ENCODE measurements at places on chromosomes 2 and 18.

DNA sequence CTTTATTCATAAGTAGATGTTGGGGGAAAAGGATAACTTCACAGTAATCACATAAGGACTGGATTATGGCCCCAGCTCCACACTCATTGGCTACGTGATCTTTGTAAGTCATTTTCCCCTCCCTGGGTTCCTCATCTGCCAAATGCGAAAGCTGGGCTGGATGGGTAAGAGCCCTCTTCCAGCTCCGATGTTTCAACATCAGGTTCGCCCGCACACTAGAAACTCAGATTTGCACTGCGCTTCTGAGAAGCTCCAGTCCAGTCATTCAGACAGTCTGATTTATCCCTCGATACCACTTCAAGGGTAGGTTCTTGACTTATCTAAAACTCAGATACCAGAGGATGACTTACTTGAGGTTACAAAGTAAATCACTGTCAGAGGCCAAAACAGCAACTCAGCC is 31.0 kb upstream of the RMDN2 start:
- DNase-seq: peak; percentile 28

GRCh38 chr2:71303849-71304248 is 27.7 kb upstream of the ZNF638 start:
- no peak for DNase-seq

- no peak for DNase-seq
Measured at GRCh38 chr18:3675994-3676393, 226.0 kb downstream of the TGIF1 start.

- no peak for DNase-seq
Measured at GRCh38 chr2:29000481-29000880, 19.4 kb downstream of the TOGARAM2 start.

GRCh38 chr2:71669058-71669456 is 215.7 kb downstream of the DYSF start:
- no peak for DNase-seq

- no peak for DNase-seq
Measured at GRCh38 chr2:236545248-236545658, 24.4 kb upstream of the ACKR3 start.

GRCh38 chr2:224586127-224586695 is 1.0 kb upstream of the CUL3 start:
- DNase-seq: no peak

DNA sequence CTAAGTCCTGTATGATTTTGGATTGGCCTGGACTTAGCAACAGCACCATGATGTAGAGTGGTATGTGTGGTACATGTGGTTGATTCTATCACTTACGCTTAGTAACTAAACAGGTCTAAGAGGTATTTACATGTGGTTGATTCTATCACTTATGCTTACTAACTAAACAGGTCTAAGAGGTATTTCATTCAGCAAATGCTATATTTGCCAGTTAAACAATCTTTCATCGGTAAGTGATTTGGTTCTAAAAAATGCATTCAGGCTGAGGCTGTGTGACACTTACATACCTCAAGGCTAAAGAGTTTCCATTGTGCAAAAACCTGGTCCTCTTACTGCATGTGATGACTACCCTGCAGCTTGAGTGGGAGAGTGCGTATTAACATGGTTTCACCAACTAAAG is 13.1 kb downstream of the EIF4E2 start:
- DNase-seq: no peak

DNA sequence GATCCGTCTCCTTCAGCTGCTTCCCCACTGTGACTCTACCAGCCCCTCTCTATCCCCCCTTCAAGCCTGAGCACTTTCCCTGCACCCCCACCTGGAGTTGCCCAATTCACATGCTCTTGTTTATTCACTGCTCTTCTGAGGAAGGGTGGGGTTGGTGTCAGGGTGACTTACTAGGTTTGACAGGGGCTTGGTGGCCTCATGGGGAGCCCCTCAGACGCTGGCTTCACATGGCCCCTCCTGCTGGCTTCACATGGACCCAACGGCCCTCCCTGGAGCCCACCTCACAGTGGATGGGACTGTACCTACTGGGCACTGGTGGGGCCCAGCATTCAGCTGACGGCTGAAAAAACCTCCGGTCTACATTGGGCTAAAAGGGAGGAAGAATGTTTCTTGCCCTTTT is 16.7 kb upstream of the MRPL33 start:
- DNase-seq: no peak

GRCh38 chr18:6601241-6601640 is 128.3 kb upstream of the ARHGAP28 start:
- no peak for DNase-seq

DNA sequence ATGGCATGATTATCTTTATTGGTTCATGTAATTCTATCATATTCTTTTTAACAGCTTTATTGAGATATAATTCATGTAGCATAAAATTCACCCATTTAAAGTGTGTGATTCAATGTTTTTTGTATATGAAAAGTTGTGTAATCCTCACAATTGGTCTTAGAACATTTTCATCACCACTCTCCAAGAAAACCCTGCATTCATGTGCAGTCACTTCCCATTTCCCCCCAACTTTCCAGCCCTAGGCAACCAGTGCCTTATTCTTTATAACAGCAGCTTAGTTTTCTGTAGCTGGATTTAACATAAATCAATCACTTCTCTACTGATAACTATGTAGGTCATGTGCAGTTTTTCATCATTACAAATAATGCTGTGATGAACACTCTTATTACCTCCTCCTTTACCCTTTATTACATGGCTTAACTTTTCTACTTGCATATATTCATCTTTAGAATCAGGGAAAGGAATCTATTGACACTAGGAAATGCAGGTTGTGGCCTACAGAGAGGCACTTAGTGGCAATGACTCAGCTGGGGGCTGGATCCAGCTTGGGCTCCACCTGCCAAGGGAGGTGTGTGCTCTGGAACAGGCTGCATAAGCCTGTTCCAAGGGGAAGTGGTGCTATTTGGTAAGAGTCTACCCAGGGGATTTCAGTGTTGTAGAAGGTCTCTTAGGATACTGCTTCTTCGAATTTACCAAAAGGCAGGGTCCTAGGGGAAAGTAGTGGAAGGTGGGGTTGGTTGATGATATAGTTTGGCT is 89.1 kb downstream of the ETAA1 start:
- no peak for DNase-seq

DNA sequence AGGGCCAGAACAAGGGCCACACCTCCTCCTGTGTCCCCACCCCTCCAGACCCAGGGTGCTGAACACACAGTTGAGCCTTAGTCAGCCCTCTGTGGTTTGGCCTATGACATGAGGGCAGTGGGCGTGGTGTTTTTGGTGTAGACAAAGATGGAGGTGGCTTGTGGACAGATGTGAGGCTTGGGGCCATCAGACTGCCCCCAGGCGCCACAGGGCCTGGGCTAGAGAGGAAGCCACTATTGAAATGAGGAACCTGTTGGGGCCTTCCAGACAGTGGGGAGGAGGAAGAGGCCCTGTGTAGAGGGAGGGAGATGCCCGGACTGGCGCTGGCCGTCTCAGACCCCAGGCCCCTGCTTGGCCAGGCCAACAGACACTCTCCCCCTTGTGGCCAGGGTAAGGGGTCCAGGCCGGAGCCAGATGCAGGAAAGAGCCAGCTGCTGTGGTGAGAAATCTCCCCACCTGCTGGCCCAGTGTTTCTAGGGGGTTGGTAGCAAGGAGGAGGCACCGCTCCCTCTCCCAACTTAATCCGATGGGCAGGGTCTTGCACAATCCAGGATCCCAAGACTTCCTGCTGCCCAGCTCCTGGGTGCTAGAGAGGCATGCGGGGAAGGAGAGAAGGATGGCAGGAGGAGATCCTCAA is 53.8 kb downstream of the SMAD7 start:
- DNase-seq: peak; percentile 19

DNA sequence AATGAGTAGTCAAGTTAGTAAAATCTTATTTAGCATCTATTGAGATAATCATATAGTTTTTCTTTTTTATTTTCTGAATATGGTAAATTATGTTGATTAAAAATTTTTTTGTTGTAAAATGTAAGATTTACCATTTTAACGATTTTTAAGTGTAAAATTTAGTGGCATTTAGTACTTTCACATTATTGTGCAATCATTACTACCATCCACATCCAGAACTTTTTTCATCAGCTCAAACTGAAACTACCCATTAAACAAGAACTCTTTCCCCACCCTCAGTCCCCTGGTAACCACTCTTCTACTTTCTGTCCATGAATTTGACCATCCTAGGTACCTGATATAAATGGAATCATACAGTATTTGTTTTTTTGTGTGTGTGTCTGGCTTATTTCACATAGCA is 11.1 kb downstream of the RAB3GAP1 start:
- no peak for DNase-seq

GRCh38 chr2:105928086-105928485 is 183.4 kb downstream of the NCK2 start:
- DNase-seq: no peak

DNA sequence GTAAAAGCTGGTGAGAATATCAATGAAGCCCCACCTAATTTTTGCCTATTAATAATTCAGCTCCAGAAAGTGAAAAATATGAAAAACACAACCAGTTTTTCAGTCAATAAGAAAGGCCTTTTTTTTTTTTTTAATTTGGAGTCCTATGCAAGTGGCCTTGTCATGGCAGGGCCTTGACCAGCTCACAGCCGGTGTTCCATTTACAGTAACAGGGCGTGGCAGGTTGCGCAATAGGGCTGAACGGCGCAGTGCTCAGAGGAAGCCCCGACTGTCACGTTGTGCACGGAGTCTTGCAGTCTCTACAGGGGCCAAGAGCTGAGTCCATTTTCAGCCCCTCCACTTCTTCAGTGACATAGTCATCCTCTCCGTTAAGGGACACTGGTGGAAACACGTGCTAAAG is 184.1 kb upstream of the FN1 start:
- no peak for DNase-seq

DNA sequence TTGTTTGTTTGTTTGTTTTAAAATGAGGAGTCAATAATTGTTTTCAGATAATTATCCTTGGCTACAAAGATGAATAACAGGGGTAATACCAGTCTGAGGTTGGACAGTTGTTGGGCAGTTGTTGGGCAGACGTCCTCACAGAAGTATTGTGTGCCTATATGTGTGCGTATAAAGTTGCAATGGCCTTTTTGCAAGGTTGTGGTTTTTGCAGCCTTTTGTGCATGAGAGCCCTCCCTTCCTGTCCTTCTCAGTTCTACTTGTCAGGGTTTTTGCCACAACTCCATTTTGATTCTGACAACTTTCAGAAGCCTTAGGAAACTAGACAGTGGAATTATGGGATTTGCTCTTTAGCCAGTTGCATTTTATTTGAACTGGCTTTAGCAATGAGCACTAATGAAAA is 6.0 kb upstream of the STK39 start:
- no peak for DNase-seq

- no peak for DNase-seq
Measured at GRCh38 chr18:79471046-79471445, 75.3 kb downstream of the NFATC1 start.

GRCh38 chr2:201969938-201970785 is 63.5 kb upstream of the FZD7 start:
- DNase-seq: no peak

DNA sequence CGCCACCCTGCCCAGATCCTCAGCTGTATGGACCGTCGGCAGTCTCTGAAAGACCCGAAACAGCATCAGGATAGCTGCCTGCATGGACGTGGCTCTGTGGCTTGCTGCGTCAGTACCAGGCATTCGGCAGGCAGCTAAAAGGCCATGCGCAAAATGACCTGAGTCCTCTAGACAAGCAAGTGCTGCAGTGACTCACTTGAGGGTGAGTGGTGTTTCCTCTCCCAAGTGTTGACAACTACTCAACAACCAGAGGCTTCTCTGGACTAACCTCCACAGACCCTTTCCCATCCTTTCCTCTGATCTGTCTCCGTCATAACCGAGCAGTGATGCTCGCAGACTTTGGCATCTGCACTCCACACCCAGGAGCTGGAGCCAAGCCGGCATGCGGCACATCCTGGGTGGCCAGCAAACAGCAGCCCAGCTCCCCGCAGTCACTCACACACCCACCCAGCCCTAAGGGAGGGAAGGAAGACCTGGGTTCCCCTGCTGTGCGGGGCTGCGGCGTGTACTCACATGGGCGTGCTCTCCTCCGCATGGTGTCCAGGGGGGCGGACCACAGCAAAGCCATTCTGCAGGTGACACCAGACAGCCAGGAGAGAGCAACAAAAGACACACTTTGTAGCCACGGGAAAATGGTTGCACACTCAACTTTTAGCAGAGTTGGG is 239.3 kb downstream of the TWIST2 start:
- no peak for DNase-seq

GRCh38 chr18:12891561-12891960 is 7.5 kb upstream of the PTPN2 start:
- no peak for DNase-seq

DNA sequence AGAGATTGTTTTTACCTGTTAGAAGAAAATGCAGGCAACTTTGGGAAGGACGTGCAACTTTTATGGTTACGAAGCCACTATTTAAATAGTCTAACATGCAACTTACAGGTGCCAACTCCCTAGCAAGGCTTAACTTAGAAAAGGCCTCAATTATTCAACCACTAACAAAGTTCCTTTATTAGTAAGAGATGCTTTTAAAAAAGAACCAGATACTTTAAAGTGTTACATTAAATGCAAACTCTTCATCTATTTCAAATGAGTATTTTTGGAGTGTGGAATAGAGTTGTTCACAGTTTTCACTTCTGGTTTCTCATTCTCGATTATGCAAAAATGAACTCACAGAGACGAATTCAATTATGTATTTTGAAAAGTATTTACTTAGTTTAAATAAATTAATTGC is 51.7 kb downstream of the PELI1 start:
- DNase-seq: no peak

DNA sequence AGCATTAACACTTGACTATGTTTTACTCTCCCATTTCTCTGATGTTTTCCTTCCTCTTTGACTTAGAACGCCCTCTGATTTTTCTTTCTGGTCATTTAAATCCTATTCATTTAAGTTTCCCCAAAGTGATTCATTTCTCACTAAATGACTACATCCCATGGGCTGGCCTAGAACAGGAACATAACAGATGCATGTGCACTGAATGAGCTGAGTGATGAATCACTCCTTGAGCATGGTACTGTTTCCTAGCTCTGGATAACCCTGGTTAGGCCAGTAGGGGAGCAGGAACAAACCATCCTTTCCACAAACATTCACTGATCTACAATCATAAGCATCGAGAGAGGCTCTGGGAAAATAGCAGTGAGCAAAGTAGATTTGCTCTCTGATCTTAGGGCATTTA is 221.9 kb upstream of the SETBP1 start:
- no peak for DNase-seq

GRCh38 chr18:56649996-56650395 is 1.2 kb upstream of the WDR7 start:
- DNase-seq: no peak

- DNase-seq: no peak
Measured at GRCh38 chr2:1681017-1681318, 63.3 kb downstream of the PXDN start.

DNA sequence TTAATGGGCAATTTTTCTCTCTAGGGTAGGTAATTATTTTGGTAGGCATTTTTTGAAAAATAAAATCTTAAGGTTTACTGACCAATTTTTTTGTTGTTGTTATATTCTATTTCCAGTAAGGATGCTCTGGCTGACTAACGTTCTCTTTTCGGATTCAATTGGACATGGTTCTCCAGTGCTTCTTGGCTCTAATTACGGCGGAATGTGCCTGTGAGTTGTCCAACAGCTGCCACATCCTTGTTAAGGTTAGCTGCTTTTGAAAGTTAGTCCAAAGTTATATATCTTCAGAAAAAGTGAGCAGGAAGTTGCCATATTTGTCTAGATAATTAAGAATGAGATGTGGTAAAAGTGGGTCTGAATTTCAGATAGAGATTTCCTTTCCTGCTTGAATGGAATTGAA is 45.8 kb upstream of the SMIM21 start:
- no peak for DNase-seq

- no peak for DNase-seq
Measured at GRCh38 chr2:98818164-98818563, 87.2 kb upstream of the MGAT4A start.

GRCh38 chr2:118046634-118047210 is 32.9 kb upstream of the CCDC93 start:
- DNase-seq: no peak
